Left ventricle myocardium inferior (tissue), 1 donor: ENCODE measurements at places on chromosomes 7 and 10.

GRCh38 chr7:92044940-92045339, 89.3 kb downstream of the CYP51A1 start:
- DNase-seq = no peak

GRCh38 chr10:27513451-27514191, 9.5 kb downstream of the RAB18 start:
- no peak for DNase-seq

GRCh38 chr7:92447345-92448204, at the start of gene GATAD1:
Gene GATAD1 (plus strand): TSS chr7:92447482. CDS start chr7:92447730, 248 bp downstream.
- DNase-seq = peak; percentile 90

- DNase-seq = no peak
These were observed 569.7 kb upstream of the MKI67 start for GRCh38 chr10:128695931-128696330.

GRCh38 chr7:128948312-128948973, 10.7 kb downstream of the IRF5 start:
- no peak for DNase-seq
